ENCODE measurements at places on chromosomes 5 and 9. TPM values are rescaled to one million over a fixed set of nuclear protein-coding genes. Genes with fewer than 3 reads are reported as not detected.

Gene CNTLN
- 2.6 TPM for total RNA-seq

DNA sequence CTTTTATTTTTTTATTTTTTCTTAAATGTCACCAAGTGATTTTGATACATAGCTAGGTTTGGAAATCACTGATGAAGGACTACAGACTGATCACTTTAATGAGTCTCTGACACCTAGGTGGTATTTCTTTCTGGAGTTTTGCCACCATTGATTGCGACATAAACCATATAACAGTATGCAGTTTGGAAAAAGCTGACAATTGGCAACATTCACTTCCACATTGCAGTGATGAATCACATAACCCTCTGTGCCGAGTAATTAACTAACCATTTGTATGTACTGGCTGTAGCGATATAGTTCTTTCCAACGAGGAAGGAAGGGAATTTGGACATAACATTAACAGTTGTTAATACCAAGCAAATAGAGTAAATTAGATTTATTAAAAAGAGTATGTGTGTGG, 222.9 kb upstream of the EFNA5 start:
- H3K4me1 ChIP-seq = no peaks in the 10 kb centered on the region
- DNase-seq = no peak
- H3K36me3 ChIP-seq = no peaks in the 10 kb centered on the region
- H3K27ac ChIP-seq = no peak overlapping the region
- H3K27me3 ChIP-seq = no peaks in the 10 kb centered on the region
- H3K4me3 ChIP-seq = no peak overlapping the region

GRCh38 chr5:102532123-102532522, 33.3 kb upstream of the SLCO6A1 start:
- H3K4me3 ChIP-seq = no peak overlapping the region
- H3K27me3 ChIP-seq = no peaks in the 10 kb centered on the region
- no peaks in the 10 kb centered on the region for H3K36me3 ChIP-seq
- no peaks in the 10 kb centered on the region for H3K4me1 ChIP-seq
- no peak for DNase-seq

Gene PCDHA9
- 0.68 TPM for total RNA-seq

DNA sequence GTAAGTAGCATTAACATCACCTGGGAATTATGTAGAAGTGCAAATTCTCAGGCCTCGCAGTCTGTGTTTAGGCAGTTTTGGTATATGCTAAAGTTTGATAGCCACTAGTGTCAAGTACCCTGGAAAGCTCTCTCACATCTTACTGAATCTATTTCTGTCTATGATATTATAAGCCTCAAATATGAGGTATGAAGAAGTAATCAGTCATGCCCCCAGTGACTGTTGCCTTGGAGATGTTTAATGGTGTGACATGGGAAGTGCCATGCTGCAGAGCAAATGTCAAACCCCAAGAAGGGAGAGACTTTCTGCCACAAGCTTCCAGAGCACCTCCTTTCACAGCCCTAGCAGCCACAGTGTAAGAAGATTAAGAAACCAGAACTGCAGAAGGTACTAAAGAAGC, 9.8 kb upstream of the PDE8B start:
- H3K4me1 ChIP-seq = no peaks in the 10 kb centered on the region
- H3K4me3 ChIP-seq = no peak overlapping the region

All from transverse colon (tissue), 4 donors.